Stimulated activated CD4-positive, alpha-beta T cell treated with anti-CD3 and anti-CD28 coated beads, TNF-alpha, amount 100 ng/mL, for 48 hours (primary cell): ENCODE measurements at places on chromosomes 2 and 18.

GRCh38 chr2:11404376-11405073, 60.1 kb upstream of the ROCK2 start:
- no peak for DNase-seq

DNA sequence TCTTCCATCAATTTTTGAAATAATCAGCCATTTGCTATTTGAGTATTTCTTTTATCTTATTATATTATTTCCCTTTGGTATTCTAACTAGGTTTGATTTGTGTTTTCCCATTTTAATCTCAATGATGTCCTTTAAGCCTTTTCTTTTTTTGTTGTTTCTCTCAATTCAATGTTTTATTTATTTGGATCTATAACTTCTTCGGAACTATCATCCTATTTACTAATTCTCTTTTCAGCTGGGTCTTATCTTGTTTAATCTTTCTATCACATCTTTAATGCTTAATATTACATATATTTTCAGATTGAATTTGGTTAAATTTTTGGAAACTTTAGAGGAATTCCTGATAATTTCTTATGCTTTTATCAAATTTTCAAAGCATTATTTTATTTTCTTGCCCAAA, 448.3 kb downstream of the SOX11 start:
- no peak for DNase-seq

- no peak for DNase-seq
Measured at GRCh38 chr2:128841803-128842202, 523.1 kb upstream of the HS6ST1 start.

GRCh38 chr2:72291059-72291458, 143.4 kb upstream of the CYP26B1 start:
- DNase-seq, result no peak

GRCh38 chr2:189674374-189675112, at the start of gene ANKAR:
TSS of gene ANKAR (plus strand) at chr2:189674670. CDS start at chr2:189676491, 1,821 bp downstream.
- DNase-seq, result peak; percentile 64

GRCh38 chr2:167181134-167181533, 292.9 kb downstream of the XIRP2 start:
- no peak for DNase-seq
